ENCODE measurements at places on chromosomes 2 and 18.
A peak's percentile ranks its signal among the peaks of the same experiment; 100 is the strongest.

DNA sequence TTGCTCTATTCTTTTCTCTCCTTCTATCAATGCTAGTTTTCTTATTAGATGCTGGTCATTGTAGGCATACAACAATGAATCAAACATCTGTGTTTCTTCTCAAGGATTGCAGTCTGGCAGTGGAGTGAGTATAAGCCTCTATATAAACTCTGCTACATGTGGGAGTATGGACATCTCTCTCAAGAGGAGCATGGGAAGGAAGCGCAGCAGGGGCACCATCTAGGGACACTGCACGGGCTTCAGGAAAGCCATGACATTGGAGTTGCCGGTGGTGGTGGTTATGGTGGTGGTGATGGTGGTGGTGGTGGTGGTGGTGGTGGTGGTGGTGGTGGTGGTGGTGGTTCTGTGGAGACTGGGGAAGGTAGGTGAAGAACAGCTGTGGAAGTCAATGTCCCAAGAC lies 462.6 kb downstream of the RNF144A start:
- no peak for DNase-seq

DNA sequence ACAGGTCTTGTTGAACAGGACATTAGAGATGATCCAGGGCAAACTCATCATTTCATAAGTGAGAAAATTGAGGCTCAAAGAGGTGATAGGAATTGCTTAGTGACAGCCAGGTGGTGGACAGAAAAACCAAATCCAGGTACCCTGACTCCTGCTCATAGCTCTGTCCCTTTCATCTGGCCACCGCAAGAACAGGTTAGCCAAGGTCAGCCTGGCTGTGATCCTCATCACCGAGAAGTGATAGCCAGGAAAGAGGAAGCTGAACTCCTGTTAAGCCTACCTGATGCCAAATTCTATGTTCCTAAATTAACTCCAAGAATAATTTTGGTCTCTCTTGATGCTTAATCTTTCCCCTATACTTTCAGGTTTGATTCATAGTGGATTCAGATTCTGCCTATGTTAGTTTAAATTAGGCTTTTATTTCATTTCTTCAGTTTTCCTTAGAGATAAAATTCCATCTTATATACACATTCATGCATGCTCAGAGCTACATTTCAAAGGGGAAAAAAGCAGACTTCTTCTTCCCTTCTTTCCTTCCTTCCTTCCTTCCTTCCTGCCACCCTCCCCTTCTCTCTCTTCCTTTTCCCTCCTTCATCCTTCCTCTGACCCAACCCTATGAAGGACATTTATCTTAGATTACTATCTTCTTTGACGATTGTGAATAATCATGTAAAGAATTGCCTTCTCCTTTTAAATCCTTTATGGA lies 17.3 kb upstream of the CRIM1 start:
- DNase-seq = no peak

- DNase-seq = no peak
These were observed 217.1 kb downstream of the ZNF521 start for GRCh38 chr18:25134861-25135260.

GRCh38 chr2:231461516-231461971 lies 2.7 kb downstream of the NCL start:
- DNase-seq = peak; percentile 64

DNA sequence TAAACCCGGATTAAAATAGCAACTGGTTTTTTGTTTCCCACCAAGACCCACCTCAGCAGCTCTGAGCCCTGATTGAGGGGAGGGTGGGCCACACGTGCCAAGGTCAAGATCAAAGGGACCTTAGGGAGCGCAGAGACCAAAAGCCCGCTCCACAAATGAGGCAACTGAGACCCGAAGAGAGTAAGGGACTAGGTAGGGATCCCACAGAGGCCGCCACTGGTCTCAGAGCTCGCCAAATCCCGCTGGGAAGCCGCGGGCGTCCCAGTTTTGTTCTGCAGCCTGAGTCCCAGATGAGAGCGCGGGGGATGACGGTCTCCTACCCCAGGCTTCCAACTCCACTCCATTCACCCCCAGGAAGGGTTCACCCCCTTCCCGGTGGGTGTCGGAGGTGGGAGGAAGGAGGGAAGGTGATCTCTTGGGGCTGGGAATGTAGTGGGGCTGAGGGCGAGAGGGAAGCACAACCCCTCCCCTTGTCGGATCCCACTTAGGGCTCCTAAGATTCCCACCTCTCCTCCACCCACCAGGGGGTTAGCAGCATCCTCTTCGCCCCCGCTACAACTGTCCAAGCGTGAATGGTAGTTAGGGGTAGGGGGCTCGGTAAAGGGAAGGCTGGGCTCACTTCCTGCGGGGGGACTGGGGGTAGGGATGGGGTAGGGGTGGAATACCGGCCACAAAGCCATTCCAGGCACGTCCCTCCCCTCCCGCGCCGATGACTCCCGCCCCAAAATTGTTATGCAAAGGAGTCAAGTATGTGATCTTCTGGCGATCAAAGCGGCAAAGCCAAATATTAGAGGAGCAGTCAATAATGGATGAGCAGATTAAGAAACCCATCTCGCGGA lies 7.3 kb upstream of the EN1 start:
- no peak for DNase-seq

DNA sequence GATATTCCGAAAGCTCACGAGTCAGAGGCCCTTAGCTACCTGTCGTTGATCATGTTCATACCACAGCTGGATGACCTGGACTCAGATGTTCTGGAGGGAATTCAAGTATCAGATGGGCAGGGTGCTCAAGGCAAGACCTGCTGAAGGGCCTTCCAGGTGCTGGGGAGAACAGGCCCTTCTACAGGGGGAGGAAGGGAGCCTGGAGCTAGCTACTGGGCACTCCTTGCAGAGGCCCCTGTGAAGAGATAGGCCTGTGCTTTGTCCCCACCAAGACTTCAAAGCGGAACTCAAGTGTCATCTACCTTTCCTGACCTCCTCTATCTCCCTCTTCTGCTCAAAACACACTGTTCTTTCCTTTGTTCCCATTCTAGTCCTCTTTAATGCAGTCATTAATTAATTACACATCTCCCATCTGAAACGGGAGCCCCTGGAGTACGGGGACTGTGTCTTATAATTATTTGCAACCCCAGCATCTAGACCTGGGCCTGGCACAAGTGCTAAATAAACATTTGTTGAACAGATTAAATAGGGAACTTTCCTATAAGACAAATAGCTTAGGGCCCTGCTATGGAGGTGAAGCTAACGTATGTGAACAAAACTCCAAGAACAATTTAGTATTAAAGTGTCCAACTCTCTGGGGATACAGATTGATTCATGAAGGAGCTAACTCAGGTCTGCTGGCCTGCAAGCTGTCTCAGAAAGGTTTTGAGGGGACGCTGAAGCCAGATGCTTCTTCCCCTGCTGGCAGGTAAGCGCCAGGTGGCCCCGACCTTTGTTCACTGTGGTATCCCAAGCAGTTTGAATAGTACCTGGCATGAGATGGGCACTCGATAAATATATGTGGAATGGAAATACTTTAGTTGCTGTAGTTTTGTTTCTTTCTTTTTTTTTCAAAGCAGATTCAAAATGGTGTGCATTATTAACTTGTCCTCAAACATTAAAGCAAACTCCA lies 22.0 kb downstream of the RHOB start:
- peak; percentile 72 for DNase-seq

- DNase-seq = peak; percentile 56
These were observed 206.0 kb downstream of the HDAC4 start for GRCh38 chr2:239194731-239195317.

DNA sequence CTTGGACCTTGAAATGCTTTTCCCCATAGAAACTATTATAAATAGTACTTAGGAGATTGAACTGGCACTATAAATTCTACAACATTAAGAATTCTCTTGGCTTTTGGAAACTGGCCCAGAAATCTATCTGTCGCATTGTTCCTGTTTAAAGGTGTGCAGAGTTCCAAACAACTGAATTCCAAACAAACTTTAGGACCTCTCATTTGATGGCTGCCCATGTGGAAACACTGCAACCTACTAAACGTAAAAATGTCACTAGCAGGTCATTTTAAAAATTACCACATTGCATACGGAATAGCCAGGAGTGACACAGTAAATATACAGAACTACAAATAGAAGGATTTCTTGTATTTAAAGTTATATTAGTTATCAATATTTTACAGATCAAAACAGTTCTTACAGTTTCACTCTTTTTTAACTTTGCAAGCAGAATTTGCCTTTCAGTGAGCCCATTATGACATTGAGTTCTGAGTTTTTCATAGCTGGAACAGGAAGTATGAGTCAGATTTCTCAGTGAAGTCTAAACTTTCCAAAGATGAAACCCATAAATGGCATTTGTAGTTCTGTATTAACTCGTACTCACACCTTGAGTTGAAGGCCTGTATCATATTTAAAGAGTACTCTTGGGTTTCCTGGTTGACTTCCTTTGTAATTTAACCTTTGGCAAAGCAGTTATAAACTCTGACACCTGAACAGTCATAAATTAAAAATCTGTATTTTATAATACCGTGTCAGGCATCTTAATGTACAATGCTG lies 142.3 kb upstream of the BOD1L2 start:
- DNase-seq = no peak

DNA sequence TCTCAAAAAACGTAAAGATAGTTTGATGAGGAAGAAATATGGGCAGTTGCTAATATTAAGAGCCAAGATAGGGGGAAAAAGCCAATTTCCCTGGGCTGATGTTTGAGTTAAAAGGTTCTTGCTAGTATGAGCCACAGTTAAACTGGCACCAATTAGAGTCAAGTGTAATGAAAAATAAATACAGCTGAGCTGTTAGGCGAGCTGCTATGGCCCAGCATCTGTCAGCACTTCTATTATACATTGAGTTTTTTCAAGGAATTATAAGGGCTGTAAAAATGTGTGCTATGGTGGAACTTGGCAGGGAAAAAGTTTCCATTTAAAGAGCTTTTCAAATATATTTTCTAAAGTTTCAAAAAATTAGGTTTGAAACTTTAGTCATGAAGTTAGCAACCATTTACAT lies 279.6 kb downstream of the CYRIA start:
- no peak for DNase-seq

DNA sequence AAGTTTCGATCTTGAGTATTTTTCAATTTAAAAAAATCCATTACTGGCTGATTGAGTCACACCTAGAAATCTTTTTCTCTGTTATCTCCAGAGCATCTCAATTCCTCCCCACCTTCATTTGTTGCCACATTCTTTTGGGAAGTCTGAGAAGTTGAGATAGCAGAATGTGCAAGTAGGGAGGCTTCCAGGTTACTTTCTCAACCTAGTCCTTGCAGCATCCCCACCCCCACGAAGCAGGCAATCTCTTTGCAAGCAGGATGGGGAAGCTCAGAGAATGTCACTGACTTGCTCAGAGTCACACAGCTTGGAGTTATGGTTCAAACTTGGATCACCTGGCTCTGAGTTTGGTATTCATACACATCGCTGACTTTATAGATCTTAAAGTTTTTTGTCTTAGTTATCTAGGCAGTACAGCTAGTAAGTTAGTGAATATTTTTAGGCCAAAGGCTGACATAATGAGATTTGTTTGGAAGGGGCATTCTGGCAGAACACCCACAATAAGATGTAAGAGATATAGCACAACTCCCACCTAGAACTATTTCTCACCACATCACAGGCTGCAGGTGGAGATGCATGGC lies 25.9 kb upstream of the LCLAT1 start:
- DNase-seq = no peak

DNA sequence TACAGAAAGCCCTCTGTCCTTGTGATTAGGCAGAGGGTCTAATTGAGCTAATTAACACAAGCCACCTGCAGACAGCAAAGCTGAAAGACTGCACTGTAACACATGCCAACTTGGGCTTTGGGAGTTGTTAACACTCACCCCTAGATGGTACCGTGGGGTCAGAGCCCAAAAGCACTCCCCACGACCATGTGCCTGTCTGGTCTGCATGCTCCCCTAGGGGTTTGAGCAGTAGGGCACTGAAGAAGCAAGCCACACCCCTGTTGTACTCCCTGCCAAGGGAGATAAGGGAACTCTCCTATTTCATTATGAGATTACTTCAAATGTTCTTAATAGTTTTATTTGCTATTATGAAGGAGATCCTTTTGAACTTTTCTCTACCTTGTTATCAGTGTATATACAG lies 560.1 kb upstream of the FSHR start:
- no peak for DNase-seq

DNA sequence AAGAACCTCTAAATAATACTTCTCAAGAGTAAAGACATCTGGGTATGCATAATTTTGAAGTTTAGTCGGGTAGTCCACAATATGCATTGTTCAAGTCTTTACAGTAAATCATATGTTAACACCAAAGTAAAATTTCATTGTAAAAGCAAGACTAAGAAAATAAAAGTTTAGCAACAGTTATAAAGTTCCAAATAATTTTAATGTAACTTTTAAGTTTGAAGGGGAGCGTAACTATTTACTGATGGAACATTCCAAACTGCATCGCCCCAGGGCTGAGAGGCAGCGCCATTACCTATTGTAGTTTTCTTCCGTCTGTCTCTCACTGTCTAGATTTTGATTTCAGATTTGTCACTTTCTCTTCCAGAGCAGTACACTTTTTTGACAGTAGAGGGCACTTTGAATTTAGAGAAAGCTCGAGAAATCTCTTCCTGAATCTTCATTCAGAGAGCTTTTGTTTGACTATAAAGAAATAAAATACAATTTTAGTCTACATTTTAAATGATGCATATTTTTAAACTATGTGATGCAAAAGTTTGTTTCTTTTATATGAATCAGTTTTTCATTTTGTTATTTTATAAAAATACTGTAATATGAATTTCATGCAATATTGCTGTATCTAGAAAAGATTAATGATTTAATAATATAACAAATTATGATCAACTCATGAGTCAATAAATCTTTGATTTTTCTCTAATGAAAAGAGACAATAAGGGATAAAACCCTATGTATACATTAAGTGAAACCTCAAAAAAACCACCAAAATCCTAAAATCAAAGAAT lies 389.8 kb downstream of the FIGN start:
- DNase-seq = no peak

DNA sequence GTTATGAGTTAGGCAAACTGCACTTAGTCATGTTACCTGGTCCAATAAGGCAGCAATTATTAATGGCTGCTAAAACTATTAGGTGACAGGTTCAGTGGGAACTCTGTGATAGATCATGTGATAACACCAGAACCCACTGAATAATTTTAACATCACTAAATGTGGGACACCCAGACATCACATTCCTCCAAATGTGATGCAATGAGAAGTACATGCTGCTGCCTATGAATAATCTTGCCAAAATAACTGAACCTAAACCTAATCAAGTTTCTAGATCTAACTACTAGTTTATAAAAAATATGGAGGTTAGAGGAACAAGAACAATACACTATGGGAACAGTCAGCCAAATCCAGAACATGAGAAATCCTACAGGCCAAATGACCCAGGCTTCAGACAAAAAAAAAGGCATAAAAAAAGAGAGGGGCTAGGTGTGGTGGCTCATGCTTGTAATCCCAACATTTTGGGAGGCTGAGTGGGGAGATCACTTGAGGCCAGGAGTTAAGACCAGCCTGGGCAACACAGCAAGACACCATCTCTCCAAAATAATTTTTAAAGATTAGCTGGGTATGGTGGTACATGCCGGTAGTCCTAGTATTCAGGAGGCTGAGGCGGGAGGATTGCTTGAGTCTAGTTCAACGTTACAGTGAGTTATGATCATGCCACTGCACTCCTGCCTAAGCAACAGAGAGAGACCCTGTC lies 7.0 kb upstream of the ACTR2 start:
- no peak for DNase-seq
